Inflammatory macrophage (primary cell): ENCODE measurements at places on chromosomes 12 and 14.

DNA sequence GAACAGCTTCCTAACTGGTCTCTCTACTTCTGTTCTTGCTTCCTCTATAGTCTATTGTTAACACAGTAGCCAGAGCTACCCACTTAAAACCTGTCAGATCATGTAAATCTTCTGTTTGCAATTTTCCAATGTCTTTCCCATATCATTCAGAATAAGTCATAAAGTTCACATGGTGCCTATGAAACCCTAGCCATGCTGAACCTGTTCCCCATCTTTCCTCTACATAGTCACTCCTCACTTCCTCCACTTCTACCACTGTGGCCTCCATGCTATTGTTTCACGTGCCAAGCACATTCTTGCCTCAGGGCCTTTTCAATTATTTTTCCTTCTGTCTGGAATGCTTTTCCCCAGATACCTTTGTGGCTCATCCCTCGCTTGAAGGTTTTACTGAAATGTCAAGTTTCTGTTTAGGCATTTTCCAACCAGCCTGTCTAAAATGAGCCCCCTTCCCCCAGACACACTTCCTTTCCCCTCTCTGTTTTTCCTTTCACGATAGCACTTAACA is 132.1 kb downstream of the DYRK2 start:
- no peak for DNase-seq

DNA sequence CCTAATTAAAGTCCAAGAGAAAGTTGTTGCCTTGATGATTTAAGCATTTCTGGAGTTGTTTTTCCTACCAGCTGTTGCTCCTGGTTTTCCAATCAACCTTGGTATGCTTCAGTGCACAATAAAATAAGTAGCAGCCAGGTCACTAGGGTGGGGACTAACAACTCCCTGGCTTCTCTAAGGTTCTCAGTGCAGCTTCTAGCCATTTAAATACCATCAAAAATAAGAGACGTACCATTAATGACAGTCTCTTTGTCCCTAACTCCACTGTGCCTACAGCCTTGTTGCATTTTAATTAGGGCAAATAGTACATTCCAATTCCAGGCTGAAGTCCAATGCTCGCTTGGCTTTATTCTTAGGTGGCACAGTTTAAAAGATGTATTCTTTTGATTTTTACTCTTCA is 11.8 kb downstream of the STON2 start:
- no peak for DNase-seq

- DNase-seq: peak; percentile 41
Measured at GRCh38 chr14:44962334-44963043, 499 bp downstream of the TOGARAM1 start.

GRCh38 chr12:108840605-108841332 is 16.6 kb downstream of the SSH1 start:
- no peak for DNase-seq

DNA sequence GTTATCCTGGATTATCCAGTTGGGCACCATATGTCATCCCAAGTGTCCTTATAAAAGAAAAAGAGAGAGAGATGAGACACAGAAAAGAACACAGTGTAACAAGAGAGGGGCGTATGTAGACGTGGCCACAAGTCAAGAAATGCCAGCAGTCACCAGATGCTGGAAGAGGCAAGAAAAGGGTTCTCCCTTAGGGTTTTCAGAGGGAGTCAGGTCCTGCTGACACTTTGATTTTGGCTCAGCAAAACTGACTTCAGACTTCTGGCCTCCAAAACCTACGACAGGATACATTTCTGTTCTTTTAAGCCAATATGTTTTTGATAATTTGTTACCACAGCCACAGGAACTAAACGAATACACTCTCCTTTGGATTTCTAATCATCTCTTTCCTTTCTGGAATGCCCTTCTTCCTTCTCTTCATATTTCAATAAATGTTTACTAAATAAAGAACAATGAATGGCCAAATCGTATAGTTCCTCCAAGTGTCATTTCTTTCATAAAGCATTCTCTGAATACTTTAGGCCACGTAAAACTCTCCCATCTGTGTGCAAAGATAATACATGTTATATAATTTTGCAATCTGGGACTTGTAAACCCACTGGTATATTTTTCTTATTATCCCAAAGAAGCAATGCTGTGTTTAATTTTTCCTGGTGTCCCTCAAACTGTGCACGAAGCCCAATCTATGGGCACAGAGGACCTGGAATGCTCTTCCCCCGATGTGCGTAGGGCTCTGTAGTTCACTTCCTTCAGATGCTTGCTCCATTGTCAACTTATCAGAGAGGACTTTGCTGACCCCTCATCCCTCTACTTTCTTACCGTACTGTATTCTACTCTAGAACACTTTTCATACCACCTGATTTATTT is 303.6 kb downstream of the CEP128 start:
- no peak for DNase-seq

- no peak for DNase-seq
Measured at GRCh38 chr12:70652451-70652850, 15.2 kb upstream of the PTPRB start.

DNA sequence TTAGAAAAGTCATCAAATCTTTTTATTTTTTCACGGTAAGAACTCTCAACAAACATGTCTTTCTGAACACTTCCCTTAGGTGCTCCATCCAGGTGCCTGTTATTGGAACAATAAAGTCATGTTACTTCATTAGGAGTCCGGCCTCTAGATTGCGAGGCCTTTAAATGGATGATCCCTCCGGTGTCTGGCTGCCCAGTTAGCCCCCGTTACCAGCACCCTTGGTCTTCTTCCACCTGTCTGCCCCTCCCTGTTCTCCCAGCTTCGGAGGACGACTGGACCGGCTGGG is 593 bp upstream of the PA2G4 start:
- DNase-seq: no peak

DNA sequence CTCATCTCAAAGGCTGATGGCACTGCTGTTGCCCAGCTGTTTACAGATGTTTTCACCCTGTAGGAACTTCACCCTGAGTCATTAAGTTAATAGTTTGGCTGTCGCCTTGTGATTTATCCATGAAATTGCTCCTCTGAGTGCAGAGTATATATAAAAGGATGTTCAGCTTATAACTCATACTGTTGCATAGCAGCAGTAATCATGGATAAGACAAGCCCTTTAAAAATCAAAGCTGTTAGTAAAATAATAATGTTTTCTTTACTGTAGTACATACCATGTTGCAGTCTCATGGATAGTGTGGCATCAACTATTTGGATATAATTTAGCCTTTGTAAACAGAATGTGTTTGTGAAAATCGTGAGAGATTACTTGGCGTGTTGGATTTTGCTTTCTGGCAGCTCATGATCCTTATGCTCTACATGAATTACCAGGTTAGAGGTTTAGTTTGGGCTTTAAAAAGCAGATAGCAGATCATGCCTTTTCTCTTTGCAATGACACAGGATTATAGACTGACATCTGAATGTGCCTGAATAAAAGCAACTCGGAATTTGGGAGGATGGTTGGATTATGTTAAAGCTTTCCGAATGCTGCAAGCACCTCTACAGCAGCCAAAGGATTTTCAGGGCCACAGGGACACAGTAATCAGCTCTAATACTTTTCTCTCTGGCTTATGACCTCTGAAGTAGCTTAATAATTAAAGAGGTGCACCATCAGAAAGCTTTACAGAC is 279.7 kb upstream of the ATP2B1 start:
- no peak for DNase-seq

DNA sequence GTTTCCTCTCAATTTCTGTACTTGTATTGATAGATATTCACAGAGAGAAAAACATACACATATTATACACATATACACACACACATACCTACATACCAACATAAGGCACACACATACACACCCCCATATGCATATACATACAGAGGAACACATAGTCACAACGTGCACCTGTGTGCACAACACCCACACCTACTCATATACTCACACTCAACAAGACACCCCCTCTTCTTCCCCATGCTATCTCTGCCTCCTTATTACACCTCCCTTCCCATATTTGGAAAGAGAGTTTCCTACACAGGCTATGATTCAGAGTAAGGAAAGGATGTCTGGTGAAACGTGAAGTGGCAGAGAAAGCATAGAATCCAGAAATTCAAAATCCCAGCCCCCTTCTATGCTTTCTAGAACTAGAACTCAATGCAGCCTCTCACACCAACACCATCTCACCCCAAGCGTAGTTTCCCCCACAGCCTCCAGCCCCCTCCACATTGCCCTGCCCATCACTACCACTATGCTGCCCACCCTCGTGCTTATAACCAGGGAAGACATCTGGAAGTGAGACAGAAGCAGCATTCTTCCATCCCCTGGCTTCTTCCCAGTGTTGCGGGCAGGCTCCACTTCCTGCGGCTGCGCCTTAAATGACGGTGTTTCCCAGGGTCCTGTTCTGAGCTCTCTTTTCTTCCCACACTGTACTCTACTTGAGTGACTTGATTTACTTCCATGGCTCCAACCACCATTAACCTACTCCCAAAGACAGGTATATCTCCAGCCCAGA is 2.4 kb downstream of the RNASE8 start:
- DNase-seq: no peak

GRCh38 chr14:61103541-61104339 is 122.7 kb downstream of the SLC38A6 start:
- peak; percentile 79 for DNase-seq

DNA sequence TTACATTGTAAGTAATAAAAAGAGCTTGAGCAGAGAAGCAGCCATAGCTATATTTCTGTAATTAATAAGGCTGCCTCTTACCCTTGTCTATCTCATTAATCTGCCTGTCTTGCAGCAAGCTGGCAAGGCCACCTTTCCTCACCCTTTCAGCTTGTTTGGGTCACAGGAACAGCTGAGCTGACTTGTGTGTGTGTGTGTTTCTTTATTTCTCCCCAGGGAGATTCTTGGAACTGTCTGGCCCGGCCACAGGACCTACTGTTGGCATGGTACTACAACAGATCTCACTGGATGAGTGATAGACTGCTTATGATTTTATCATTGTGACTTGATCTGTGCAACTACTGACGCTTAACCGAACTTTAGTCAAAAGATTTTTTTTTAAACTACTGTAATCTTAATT is 213.7 kb downstream of the SLC2A13 start:
- no peak for DNase-seq

GRCh38 chr12:101336437-101336836 is 56.5 kb downstream of the UTP20 start:
- DNase-seq: no peak

- no peak for DNase-seq
Measured at GRCh38 chr14:99232714-99233214, 39.2 kb downstream of the BCL11B start.

GRCh38 chr12:94594443-94594825 is 55.9 kb downstream of the TMCC3 start:
- no peak for DNase-seq

GRCh38 chr14:24086193-24086955 is 7.7 kb upstream of the PCK2 start:
- DNase-seq: no peak

DNA sequence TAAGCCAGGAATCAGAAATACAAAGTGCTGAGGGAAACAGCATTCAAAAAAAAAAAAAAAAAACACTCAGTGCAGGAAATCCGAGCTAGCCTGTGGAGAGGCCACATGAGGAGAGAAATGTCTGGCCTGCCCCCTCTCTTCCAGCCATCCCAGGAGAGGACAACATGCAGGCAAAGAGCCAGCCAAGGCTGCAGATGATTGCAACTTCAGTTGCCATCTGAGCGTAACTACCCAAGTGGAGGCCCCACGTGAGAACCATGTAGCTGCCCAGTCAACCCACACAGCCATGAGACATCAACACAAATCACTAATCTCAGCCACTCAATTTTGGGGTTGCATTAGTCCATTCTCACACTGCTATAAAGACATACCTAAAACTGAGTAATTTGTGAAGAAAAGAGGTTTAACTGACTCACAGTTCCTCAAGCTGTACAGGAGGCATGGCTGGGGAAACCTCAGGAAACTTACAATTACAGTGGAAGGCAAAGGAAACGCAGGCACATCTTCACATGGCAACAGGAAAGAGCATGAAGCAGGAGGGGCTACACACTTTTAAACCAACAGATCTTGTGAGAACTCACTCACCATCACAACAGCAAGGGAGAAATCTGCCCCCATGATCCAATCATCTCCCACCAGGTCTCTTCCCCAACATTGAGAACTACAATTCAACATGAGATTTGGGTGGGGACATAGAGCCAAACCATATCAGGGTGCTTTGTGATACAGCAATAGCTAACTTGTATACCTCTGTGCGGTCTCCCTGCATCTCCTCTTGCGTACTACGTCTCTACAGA is 161.1 kb downstream of the PIWIL1 start:
- no peak for DNase-seq

DNA sequence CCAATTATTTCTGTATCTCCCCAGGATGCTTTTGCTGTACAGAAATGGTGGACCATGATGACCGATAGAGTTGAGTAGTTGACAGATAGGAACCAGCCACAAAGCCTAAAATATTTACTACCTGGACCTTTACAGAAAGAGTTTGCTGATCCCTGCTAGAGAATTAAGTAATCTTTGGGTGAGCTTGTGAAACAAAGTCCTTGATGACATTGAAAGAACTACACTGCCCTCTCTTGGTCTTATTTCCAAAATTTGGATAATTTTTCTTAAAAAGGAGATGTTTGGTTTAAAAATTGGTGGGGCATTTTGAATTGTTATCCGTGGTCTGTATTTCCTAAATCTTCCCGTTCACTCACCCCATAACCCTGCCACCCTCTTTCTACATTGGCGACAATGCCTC is 13.7 kb upstream of the TCTN1 start:
- DNase-seq: peak; percentile 90

GRCh38 chr14:87170179-87170578 is 822.8 kb downstream of the GALC start:
- DNase-seq: no peak

DNA sequence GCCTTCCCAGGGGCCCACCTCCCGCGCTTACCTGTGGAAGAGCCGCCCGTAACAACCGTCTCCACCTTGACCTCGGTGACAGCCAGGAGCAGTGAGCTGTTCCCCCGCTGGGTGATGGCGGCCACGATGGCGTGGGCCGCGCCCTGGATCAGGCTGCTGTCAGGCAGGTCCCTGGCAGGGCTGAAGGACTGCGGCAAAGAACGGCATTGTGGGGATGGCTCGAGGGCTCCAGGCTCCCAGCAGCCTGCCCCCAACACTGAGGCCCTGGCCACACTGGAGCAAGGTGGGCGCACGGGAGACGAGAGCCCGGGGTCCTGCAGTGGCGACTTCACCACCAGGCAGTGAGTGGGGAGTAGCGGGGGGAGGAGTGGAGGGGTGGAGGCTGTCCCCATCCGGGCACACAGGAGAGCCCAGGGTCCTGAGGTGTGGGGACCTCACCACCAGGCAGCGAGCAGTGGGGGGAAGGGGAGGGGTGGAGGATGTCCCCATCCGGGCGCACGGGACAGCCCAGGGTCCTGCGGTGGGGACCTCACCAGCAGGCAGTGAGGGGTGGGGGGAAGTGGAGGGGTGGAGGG is 25.0 kb downstream of the JAG2 start:
- DNase-seq: no peak
